ENCODE measurements at places on chromosomes 4 and X. TPM values are rescaled to one million over a fixed set of nuclear protein-coding genes. Genes with fewer than 3 reads are reported as not detected.

The GAGE2A gene
- total RNA-seq: not detected

The XAGE1A gene
- total RNA-seq: not detected

The EGF gene
- not detected for total RNA-seq

The GAGE13 gene
- not detected for total RNA-seq

The GYPB gene
- not detected for total RNA-seq

The TMLHE gene
- total RNA-seq: 15.7 TPM

The ZNF711 gene
- total RNA-seq: 1.3 TPM

The OPRPN gene
- not detected for total RNA-seq

The OSTC gene
- 72.1 TPM for total RNA-seq

The SOD3 gene
- not detected for total RNA-seq

The SORBS2 gene
- total RNA-seq: not detected

The RGN gene
- not detected for total RNA-seq

The ADGRG2 gene
- total RNA-seq: not detected

The CLNK gene
- total RNA-seq: 0.29 TPM

The SPCS3 gene
- total RNA-seq: 193 TPM

The ASMT gene
- not detected for total RNA-seq

The TLR1 gene
- total RNA-seq: 20.6 TPM

The MAGEB3 gene
- total RNA-seq: not detected

The CT45A3 gene
- not detected for total RNA-seq

The HTR2C gene
- total RNA-seq: not detected

Data from CD4-positive, alpha-beta memory T cell (primary cell).